ENCODE measurements at places on chromosomes 5 and 9. TPM values are rescaled to one million over a fixed set of nuclear protein-coding genes. Genes with fewer than 3 reads are reported as not detected.

Gene FRRS1L
- not detected for total RNA-seq

Gene NEURL1B
- total RNA-seq: 3.8 TPM

- DNase-seq: peak; percentile 25
Observed at GRCh38 chr9:37025071-37025822, 8.8 kb downstream of the PAX5 start.

- peak; percentile 70 for DNase-seq
Observed at GRCh38 chr9:70954126-70954525, 167.3 kb downstream of the TRPM3 start.

DNA sequence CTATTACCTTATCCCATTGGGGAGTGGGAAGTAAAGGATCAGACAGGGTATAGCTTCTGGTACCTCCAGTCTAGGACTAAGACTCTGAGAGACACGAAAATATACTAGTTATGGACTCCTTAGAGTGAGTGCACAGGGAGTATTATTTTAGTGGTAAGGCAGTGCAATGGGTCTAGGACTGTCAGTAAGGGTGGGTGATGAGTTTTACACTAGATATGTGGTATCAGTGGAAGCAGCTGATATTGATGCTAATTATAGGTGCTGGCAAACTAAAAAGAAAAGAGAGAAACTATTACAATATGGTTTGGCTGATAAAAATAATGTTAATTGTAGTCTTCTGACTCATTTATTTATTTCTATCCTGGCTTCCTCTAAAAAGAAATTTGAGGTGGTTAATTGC, 118.6 kb downstream of the UNC13B start:
- DNase-seq: no peak

GRCh38 chr5:90533794-90534193, 4.4 kb upstream of the LYSMD3 start:
- DNase-seq: no peak

DNA sequence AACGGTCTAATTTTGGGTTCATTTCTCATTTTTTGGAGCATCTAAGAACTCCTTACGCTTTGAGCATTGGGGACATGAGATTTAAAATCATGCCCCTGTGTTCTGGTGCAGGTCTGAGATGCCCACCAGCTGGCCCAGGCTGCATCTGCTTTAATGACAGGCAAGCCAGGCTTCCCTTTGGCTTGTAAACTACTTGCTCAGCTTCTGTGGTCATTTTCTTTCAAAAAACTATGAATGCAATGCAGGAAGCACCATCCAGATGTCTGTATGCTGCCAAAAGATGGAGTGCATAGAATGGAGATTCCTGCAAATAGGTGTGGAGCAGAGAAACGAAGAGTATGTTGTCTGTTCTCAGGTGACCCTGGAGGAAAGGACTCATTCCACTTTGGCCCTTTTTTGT, 399.9 kb upstream of the ADAMTSL1 start:
- no peak for DNase-seq

Gene GFI1B
- not detected for total RNA-seq

- DNase-seq: no peak
Observed at GRCh38 chr9:38313421-38313820, 79.1 kb upstream of the ALDH1B1 start.

DNA sequence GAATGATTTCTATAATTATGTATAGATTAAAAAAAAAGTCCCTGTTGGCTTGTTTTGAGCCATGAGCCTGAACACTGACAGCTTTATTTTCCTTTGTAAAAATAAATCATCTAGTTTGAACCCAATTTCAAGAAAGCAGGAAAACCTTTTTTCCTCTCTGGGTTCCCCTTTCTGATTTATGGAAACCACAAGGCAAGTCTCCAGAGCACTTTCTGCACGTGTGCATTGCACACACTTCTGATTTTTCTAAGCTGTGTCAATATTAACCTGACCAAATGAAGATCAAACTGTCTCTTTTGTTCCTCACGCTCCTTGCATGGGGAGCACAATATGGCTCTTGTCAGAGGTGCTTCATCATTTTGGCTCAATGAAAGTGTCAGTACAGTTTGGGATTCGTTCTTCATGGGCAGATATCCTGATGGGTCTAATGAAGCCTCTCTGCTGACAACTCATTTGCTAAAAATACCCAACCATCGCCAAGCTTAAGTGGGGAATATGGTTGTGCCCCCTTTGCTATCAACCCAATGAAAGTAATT, 39.2 kb upstream of the PCA3 start:
- DNase-seq: no peak

DNA sequence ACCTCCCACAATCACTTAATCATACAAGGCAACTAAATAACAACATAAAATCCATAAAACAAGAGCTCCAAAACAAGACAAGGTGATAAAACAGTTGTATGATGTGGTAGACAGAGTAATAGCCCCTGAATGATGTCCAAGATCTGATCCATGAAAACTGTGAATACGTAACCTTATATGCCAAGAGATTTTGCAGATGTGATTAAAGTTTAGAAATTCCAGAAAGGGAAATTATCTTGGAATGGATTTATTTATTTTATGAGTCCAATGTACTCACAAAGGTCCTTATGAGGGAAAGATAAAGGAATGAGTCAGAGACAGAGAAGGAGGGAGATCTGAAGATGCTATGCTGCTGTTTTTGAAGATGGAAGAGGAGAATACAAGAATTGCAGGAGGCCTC, 1775.7 kb upstream of the C9orf72 start:
- no peak for DNase-seq

Gene ZNF883
- total RNA-seq: 1.8 TPM

Gene GPR151
- total RNA-seq: not detected

DNA sequence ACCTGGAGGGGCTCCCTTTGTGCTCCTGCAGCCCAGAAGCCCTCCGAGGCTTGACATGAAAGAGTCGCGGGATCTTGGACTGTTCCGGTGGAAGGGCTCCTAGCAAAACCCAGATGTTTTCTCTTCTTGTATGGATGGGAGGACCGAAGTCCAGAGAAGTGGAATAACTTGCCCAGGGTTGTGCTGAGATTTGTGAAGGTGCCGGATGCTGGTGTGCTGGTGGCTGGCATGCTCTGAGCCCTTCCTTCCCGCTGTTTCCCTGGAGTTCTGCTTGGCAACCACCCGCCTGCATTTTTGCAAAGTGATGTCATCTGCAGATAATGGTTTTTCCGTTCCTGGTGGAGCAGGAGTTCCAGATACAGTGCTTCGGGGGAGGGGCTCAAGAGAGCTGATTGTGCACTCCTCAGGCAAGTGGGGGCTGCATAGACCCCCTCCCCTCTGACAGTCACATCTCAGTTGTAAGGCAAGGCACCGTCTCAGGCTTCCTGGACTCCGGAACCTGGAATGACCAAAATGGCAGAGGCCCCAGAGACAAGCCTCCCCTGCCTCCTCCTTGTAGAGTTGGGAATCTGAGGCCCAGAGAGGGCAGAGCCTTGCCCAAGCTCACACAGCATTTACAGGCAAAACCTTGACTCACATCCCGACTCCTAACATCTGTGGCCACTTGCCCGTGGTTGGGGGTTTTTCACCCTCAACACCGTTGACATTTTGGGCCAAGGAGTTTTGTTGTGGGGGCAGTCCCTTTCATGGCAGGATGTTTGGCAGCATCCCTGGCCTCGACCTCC, 157.0 kb downstream of the RGS3 start:
- DNase-seq: peak; percentile 96

DNA sequence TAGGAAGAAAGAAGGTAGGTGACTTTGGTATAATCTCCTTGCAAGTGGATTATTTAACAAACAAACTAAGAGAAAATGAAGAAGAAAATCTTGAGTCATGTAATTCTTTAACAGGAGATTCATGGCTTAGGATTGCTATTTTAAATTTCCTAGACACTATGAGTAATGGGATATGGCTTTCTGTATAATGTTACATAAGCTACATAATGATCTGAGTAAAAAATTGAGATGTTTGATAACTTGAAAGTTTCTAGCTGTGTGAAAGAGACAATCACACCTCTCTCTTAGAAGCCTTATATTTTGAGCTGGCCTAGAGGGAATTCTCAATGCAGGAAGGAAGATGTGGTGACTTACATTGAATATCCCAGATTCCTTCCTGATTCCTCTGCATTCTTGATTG, 92.5 kb downstream of the CDH9 start:
- no peak for DNase-seq

DNA sequence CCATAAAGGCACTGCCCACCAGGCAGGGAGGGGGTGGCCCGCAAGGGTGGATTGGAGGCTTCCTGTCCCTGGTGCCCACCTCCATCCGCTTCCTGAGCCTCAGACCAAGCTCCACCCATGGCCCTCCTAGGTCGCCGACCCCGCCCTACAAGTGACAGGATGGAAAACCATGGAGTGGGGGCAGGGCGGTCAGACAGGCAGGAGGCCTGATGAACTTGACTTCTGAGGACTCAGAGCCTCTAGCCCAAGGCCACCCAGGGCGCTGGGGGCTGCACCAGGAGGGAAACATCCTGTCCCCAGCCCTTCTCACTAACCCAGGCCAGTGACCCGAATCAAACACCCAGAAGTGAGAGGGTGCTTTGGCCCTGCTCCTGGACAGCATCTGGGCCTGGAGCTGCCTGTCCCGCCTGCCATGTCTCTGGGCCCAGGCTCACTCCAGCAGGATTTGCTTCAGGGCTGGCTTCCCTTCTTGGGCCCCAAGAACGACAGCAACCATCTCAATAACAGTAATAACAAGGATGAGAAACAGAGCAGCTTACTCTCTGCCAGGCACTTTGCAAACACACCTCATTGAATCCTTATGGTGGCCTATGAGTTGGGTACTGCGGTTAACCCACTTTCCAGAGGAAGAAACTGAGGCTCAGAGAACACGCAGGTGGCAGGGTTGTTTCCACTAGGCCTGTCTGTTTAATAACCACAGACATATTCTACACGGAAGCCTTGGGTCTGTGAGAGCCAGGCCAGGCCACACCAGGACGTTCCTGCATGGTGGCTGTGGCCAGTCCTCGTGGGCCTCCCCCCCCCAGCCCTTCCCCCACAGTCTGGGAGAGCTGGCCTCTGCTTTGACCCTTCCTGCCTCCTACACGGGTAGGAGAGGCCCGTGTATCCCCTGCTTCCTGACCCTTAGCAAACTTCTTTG, 4.4 kb upstream of the ST6GALNAC6 start:
- no peak for DNase-seq

GRCh38 chr9:91790917-91791316, 159.1 kb downstream of the ROR2 start:
- DNase-seq: no peak

GRCh38 chr5:25568989-25569625, 924.3 kb upstream of the CDH10 start:
- peak; percentile 8 for DNase-seq

DNA sequence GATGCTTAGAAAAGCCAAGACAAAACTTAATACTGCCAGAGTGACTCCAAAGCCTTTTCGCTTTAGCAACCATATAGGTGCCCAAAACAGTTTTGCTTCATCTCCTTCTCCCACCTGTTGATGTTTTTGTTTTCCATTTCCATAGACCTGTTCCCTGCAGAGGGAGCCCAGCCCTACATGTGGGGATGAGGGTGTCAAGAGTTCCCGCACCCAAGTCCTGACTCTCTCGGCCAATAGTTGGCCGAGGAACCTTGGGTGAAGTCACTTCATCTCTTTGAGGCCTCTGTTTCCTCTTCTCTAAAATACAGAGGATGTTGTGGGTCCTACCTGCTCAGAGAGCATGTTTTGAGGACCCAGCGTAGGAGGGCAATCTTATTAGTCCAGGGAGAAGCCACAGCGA, 38.5 kb upstream of the LCP2 start:
- DNase-seq: no peak

- DNase-seq: peak; percentile 9
Observed at GRCh38 chr5:61132559-61132958, 29.7 kb downstream of the SMIM15 start.

DNA sequence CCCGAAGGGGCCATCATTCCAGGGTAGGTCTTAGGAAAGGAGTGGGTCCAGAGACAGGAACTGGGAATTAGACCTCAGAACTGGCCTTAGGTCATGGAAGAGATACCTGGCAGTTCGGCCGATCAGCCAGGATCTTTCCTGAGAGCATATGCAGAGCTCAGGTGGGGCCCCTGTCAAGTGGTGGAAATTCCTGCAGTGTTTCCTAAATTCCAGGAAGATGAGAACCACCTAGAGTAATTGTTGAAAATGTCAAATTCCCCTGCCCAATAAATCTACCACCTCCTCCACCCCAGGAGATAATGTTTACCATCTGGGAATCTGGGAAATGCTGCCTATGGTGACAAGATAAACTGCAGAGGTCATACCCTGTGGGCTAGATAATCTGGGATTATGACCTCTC, 14.6 kb downstream of the TMEM171 start:
- DNase-seq: no peak

- no peak for DNase-seq
Observed at GRCh38 chr5:126543660-126544059, 51.4 kb downstream of the ALDH7A1 start.

DNA sequence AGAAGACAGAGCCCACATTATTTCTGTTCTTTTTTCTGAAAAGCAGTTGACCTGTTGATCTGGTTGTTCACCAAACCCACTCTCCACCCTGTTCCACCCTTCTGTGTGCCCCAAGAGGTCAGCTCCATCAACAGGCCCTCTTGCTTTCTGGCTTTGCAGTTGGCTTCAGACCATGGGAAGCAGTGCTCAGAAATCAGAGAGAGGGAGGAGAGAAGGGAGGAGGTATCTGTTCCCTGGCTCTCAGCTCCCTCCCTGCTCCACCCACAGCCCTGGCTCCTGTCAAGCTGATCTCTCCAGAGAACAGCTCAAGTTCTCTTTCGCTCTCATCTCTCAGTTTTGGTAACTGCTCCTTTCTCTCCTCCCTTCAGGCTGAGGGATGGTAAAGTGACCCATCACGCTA, 144.2 kb upstream of the RAI14 start:
- DNase-seq: no peak

GRCh38 chr9:36964791-36965190, 69.3 kb downstream of the PAX5 start:
- no peak for DNase-seq

GRCh38 chr5:36607114-36607571, 737 bp downstream of the SLC1A3 start:
- peak; percentile 67 for DNase-seq

- DNase-seq: no peak
Observed at GRCh38 chr9:123660691-123661466, 269.0 kb downstream of the DENND1A start.

DNA sequence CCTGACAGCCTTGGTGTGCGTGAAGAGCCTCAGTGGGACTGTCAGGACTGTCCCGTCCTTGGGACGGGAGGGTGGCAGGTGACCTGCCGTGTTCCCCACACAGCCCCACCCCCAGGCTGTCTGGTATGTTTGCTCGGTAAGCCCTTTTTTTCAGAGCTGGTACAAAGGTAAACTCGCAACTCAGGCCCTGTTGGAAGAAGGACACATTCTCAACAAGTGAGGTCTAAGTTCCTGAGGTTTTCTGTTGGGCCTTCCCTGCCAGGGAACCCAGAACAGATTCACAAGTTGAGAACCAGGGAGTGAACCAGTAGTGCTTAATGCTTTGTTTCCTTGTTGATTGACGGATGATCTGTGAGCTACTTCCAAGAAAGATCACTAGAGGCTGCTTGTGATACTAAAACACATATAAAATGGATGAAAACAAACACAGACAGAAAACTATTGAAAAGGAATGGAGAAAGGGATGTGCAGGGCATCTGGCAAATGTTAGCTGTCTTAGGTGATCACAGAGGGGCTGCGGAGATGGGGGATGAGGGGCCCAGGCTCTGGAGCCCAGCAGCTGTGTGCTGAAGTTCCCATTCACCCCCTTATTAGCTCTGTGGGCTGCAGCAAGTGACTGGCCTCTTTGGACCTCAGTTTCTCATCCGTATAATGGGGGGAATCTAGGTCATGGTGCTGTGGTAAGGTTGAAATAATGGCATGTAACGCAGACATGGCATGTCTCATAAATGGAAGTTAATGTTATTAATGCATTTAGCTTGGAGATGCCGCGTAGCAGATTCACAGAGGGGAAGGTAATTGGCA, 2.7 kb downstream of the NDST1 start:
- DNase-seq: no peak

Measured in RPMI7951 (cell line).